Left ventricle myocardium inferior (tissue), 1 donor: ENCODE measurements at places on chromosomes 4 and X. TPM values are rescaled to one million over a fixed set of nuclear protein-coding genes. Genes with fewer than 3 reads are reported as not detected.

CFAP47 gene
- total RNA-seq: not detected

CYP2U1 gene
- 9.4 TPM for total RNA-seq

BCLAF3 gene
- 7.7 TPM for total RNA-seq

STARD8 gene
- total RNA-seq: 9.3 TPM

TRO gene
- 1.9 TPM for total RNA-seq
